ENCODE measurements at places on chromosomes 11 and 22. TPM values are rescaled to one million over a fixed set of nuclear protein-coding genes. Genes with fewer than 3 reads are reported as not detected.

- DNase-seq, result no peak
Observed at GRCh38 chr11:66011239-66011784, 496 bp upstream of the CST6 start.

DNA sequence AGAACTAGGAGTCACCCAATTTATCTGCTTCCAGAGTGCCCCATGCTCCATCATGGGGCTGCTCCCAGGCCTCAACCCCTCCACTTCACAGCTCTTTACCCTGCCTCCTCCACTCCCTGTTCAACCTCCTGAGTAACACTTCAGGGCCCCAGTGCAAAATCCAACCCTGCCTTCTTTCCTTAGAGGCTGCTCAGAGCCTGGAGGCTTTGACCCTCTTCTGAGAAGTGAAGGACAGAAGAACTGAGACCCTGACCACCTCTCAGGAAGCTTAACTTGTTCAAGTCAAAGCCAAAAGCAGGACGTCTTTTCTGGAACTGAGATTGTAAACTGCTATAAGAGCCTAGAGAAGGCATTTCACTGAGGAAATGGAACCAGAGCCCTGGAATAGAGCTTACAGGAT is 15.5 kb downstream of the EIF3F start:
- no peak overlapping the region for H3K27ac ChIP-seq
- peaks cover 5% of the 10 kb centered on the region for H3K36me3 ChIP-seq
- peaks cover 2% of the 10 kb centered on the region for H3K27me3 ChIP-seq
- H3K4me3 ChIP-seq, result no peak overlapping the region

DNA sequence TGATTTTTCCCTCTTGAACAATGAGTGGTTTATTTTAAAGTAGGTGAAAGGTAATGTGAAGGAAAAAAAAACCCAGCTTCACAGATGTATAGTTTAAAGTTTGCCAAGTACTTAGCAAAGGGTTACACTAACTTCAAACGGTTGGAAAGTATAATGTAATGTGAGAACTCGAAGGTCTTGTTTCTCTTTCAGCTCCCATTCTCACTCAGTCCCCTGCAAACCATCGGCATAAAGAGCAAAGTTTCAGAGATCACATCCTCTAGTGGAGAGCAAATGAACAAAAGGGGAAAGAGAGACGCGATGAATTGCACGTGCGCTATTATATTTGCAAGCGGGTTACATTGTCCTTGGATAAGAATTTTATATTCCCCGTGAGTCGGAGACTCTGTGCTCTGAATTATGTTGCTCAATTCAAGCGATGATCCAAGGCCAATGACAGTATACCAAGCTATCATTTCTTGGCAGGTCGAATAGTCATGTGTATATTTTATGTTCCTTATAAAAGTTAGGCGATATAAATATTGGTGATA is 37.6 kb upstream of the BIRC3 start:
- no peaks in the 10 kb centered on the region for H3K36me3 ChIP-seq
- H3K4me1 ChIP-seq, result peaks cover 7% of the 10 kb centered on the region
- DNase-seq, result no peak
- peak overlapping the region; percentile 57 for H3K4me3 ChIP-seq
- H3K27me3 ChIP-seq, result no peaks in the 10 kb centered on the region

DNA sequence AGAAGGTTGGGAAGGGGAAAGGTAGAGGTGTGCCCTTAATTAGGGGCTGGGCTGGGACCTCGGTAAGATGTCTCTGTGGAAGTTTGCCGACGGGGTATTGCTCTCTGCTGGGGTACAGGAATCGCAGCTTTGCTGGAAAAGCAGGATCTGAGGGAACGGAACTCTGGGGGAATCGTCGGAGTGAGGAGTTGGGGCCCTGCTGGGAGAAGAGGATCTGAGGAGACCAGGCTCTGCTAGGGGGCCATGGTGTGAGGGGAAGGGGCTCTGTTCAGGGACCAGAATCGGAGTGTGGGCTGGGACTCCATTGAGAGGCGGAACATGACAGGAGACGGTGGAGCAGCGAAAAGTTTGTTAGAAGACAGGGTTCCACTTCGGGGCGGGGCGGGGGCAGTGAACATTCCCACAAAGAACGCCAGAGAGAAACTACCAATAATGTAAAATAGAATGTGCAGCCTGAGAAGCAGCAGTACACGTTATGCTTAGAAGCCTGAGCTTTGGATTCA is 456 bp downstream of the AAMDC start:
- peaks cover 24% of the 10 kb centered on the region for H3K4me1 ChIP-seq
- H3K27me3 ChIP-seq, result no peaks in the 10 kb centered on the region

DNA sequence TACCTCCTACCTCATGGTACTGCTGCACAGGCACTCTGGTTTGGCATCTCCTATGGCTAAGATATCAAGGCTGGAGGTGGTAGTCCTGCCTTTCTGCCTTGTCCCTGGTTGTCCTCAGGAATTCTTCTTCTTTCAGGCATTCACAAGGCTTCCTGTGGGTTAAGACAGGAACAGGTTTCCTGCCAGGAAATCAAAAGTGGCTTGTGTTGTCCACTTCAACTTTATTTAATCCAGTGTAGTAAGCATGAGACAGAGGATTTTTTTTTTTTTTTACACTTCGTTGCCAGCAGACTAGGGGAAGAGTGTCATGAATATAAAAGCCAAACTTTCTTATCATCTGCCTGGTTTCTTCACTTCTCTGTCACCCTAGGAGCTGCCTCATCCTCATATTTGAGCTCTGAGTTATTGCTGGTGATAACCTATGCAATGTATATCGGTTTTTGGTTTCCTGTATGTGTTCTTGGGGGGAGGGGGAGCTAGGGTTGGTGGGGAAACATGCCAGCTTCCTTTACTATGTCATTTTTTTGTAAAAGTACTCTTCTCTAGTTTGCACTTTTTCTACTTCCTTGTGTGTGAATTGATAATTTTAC is 50.2 kb downstream of the XKR3 start:
- H3K36me3 ChIP-seq, result no peaks in the 10 kb centered on the region
- no peak for DNase-seq
- peak overlapping the region; percentile 34 for H3K27ac ChIP-seq
- peaks cover 11% of the 10 kb centered on the region for H3K4me1 ChIP-seq
- H3K4me3 ChIP-seq, result peak overlapping the region; percentile 23
- peaks cover 6% of the 10 kb centered on the region for H3K27me3 ChIP-seq

- peaks cover 2% of the 10 kb centered on the region for H3K36me3 ChIP-seq
- peaks cover 58% of the 10 kb centered on the region for H3K4me1 ChIP-seq
- peak overlapping the region; percentile 92 for H3K27ac ChIP-seq
- no peaks in the 10 kb centered on the region for H3K27me3 ChIP-seq
- peak overlapping the region; percentile 55 for H3K4me3 ChIP-seq
Observed at GRCh38 chr11:12086271-12087074, 23.9 kb upstream of the MICAL2 start.

- no peaks in the 10 kb centered on the region for H3K36me3 ChIP-seq
- no peaks in the 10 kb centered on the region for H3K4me1 ChIP-seq
- no peak overlapping the region for H3K27ac ChIP-seq
- DNase-seq, result no peak
Observed at GRCh38 chr11:70825893-70826540, 426.4 kb downstream of the SHANK2 start.

DNA sequence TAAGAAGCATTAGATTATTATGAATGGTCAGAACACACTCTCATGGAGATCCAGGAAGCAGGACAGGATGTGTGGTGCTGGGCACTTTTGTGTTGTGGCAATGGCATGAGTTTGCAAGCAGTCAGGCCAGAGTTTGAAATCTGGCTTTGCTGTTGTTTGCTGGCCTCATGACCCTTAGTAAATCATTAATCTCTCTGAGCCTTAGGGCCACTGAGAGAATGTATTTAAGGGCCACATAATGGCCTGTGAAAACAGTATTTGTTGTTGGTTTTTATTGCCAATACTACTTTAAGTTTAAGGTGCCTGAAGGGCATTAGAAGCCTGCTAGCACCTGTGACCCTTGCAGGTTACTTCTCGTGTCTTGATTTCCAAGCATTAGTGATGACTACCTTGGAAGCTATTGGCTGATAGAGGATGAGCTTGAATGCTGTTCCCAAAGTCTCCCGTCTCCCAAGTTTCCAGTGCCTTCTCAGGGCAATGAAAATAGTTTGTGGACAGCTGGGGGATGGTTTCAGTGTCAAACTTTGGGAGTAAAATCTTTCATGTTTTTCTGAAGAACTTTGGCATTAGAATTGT is 24.6 kb downstream of the STIM1 start:
- H3K4me3 ChIP-seq, result no peak overlapping the region
- no peaks in the 10 kb centered on the region for H3K27me3 ChIP-seq
- DNase-seq, result no peak
- peak overlapping the region; percentile 34 for H3K27ac ChIP-seq
- peaks cover 7% of the 10 kb centered on the region for H3K36me3 ChIP-seq

RBFOX2 gene
- 1.1 TPM for total RNA-seq

TRIM49 gene
- total RNA-seq, result not detected

MDK gene
- total RNA-seq, result 7.4 TPM

DEFB131B gene
- total RNA-seq, result not detected

BSCL2 gene
- total RNA-seq, result 29.9 TPM

OR56A1 gene
- total RNA-seq, result not detected

Data from activated naive CD8-positive, alpha-beta T cell treated with anti-CD3 and anti-CD28 coated beads, Interleukin-2, amount 10 ng/mL, durations not matched to agents 7 days and 5 days (primary cell).